NCI-H187 treated with DMSO at 0.1 percent for 48 hours (cell line): ENCODE measurements at places on chromosomes 16 and 17.
A peak's percentile ranks its signal among the peaks of the same experiment; 100 is the strongest.

DNA sequence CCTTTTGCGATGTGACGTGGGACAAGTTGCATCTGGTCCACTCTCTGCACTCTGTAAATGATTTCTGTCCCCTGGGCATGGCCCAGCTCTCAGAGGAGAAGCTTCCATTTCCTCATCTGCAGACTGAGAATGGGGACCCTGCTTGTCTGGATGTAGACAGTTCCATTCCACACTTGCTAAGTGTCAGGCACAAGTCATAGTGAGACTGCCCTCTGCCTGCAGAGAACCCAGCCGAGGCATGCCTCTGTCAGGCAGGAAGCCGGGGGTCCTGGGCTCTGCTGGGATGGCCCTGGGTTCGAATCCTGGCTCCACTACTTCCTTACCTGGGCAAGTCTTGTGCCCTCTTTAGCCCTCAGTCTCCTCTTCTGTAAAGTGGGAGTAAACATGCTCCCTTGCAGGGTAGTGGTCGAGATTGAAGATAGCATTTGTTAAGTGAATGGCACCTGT lies 4.1 kb downstream of the MAP2K3 start:
- no peak for DNase-seq

GRCh38 chr17:61784510-61784909 lies 78.8 kb downstream of the BRIP1 start:
- no peak for DNase-seq

- no peak for DNase-seq
Measured at GRCh38 chr17:13038931-13039665, 21.3 kb upstream of the ELAC2 start.

DNA sequence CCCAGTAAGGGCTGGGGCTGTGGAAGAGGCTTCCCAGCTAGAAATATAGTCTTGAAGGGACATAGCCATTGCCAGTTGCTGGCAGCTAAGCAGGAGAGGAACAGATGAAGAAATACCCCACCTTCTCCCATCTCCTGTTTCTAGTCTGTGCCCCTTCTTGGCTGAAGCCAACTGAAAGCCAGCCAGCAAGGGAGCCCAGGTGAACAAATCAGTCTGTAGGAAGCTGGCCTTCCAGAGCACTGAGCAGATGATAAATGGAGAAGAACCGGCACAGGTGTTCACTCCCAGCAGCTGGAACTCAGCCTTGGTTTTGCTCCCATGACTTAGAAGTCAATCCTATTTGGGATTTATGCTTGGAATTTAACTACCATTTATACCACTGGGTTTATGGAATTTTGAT lies 69.2 kb upstream of the DHX40 start:
- no peak for DNase-seq

- no peak for DNase-seq
Measured at GRCh38 chr17:57385975-57386374, 129.7 kb downstream of the MSI2 start.

DNA sequence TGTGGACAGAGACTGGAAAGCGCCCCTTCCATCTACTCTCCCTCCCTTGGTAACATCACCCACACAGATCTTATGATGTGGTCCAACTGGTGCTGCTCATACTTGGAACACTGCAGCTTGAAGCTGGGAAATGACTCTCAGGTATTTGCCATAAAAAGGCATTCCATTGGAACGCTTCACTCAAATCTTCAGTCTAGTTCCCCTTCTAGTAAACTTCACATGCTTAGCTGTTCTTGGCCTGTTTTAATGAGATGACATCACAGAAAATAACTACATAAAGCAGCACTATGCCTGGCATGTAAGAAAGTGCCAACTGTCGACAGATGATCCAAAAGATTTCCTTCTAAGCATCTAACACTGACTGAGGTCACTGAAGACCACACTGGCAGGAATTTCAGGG lies 9.3 kb downstream of the ZNF263 start:
- DNase-seq: no peak

- peak; percentile 38 for DNase-seq
Measured at GRCh38 chr17:78289802-78290363, 58.5 kb downstream of the TMEM235 start.

GRCh38 chr16:10847176-10847575 lies 28.6 kb upstream of the TVP23A start:
- DNase-seq: no peak

DNA sequence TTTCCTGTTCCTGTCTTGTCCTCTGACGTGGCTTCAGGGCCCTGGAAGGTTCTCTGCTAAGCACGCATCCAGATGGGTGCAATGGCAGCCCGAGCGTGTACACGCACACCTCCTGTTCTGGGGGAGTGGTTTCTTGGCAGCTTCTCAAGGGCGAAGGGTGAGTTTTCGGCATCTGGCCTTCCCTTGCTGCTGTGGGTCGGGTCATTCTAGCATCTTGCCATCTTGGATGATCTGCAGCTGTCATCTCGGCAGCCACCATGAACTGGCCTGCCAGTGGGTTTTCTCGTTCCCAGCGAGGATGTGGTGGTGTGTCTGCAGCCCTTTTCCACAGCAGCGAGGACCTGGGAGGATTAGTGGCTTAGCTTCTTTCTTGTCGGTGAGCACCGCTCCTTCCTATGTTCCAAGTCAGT lies 10.6 kb downstream of the MSI2 start:
- no peak for DNase-seq

DNA sequence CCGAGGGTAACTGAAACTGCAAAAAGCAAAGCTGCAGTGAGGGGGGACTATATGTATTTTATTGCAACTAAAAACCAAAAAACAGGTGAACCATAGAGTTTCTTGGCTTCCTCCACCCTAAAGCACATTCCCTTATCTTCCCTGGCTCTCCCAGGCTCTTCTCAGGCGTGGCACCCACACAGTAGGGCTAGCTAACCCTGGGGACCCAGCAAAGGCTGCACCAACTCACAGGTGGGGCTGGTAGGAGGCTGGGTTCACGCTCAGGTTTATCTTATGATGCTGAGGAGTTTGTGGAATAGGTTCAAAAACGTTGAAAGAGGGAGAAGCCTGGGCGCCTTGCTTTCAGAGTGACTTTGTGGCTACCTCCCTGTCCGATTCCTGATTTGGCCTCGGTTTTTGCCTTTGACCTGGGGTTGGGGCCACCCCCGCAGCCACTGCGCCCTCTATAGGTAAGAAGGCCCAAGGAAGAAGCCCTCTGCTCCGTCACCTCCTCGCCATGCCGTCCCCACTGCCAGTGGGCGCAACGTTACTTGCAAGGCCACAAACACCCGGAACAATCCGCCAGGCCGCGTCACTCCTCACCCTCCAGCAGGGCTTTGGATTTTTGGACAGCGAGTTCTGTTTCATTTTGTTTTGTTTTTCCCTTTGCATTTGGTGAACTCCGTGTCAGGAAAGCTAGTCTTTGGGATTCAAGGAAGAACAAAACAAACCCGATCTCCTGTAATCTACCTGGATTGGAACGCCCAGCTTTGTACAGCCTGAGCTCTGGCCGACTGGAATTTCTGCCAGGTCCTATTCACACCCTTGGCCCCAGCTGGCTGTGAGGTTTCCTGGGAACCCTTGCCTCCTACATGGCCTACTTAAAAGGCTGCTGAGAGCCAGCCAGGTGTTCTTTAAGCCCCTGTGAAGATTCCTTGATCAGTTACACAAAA lies 60.8 kb downstream of the TBC1D16 start:
- DNase-seq: no peak

- no peak for DNase-seq
Measured at GRCh38 chr17:46853896-46854444, 2.6 kb downstream of the WNT9B start.

DNA sequence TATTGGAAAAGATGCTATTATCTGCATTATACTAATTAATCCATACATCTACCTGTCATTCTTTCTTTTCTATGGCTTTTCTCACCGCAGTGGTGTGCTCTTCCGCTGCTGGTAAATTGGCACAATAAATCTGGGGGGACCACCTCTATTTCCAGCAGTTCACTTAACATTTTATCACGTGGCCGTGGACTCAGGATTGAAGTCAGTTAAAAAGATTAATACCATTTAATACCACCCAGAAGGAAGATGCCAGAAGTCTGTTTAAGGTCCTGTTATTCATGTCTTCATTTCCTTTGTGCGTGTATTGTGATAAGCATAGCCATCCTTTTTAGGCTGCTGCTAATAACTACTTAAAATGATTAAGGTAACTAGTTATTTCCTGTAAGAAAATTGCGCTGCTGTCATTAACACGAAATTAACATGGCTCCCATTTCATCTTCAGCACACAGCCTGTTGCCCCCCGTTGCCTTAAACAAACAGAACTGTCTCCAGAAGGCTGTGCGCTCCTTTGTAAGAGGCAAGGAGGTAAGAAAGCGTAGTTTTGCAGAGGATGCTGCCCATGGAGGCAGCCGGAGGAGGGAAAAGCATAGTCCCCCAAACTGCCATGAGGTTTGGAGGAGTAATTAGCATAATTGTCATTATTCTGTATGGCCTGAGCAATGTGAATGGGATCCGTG lies 414.4 kb downstream of the UTP18 start:
- DNase-seq: no peak

- no peak for DNase-seq
Measured at GRCh38 chr16:17591655-17592405, 121.1 kb upstream of the XYLT1 start.

GRCh38 chr17:64457156-64457555 lies 8.2 kb downstream of the MILR1 start:
- no peak for DNase-seq

DNA sequence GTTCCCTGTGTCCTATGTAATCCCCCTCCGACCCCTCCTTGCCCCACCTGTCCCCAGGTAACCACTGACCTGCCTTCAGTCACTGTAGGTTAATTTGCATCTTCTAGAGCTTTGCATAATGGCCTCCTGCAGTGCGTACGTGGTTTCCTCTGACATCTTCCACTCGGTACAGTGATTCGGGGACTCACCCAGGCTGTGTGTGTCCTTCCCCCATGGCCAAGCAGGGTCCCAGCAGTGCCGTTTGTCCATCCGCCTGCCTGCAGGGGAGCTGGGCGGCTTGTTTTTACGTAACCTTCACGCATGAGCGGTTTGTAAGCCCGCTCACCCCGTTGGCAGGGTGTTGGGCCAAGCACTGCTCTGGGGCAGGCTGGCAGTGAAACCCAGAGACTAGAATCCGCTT lies 7.9 kb downstream of the MAPK8IP3 start:
- no peak for DNase-seq

- DNase-seq: no peak
Measured at GRCh38 chr16:69799611-69800031, 37.5 kb downstream of the WWP2 start.

- DNase-seq: no peak
Measured at GRCh38 chr16:30005341-30006094, 5.3 kb downstream of the DOC2A start.

DNA sequence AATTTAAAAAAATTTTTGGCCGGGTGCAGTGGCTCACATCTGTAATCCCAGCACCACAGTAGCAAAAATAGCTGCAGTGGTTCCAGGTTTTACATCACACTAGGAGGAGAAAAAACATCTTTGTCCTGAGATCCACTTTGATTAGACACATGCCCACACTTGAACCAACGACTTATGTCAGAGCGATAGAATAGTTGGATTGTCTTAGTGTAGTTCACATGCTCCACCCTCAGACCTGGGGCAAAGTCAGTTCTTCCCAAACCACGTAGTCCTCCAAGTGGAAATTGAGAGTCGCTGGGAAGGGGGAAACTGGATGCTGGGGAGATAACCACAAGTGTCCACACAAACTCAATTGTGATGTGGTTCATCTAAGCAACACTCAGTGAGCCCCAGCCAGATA lies 11.4 kb upstream of the ITGAM start:
- DNase-seq: no peak

GRCh38 chr16:11949527-11949926 lies 7.7 kb upstream of the NPIPB2 start:
- DNase-seq: no peak

DNA sequence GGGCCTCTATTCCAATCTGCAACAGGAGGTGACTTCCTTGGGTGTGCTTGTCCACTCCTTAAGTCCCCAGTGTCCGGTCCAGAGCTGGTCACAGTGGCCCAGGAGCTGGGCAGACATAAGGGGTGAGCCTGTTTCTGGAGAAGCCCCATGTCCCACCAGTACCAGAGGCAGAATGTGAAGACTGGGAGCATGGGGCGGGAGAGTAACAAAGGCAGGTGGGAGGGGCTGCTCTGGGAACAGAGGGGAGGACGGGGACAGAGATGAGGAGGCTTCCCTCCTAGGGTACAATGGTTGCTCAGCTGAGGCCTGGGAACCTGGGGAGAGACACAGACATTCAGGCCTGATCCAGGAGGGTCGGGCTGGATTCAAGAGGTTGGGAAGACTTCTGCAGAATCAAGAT lies 323.3 kb upstream of the TNRC6C start:
- no peak for DNase-seq

- no peak for DNase-seq
Measured at GRCh38 chr17:78159575-78160158, 8.7 kb upstream of the SYNGR2 start.

DNA sequence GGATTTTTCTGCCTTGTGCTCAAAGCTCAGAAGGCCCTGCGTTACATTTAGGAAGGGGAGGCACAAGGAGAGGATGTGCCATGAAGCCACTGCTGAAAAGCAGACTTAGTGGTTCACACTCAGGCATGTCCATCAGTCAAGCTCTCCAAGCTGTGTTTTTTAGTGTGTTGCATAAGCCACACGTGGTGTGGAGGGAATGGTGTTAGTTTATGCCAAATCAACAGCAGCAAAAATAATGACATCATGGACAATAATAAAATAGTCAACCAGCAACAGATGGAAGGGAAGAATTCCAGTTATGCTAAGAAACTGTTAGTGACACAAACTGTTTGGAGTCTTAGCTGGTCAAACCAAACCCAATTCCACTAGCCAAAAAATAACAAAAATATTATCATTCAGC lies 438.3 kb downstream of the NPIPA7 start:
- DNase-seq: no peak

- DNase-seq: no peak
Measured at GRCh38 chr17:18186627-18186982, 3.0 kb downstream of the ALKBH5 start.

- no peak for DNase-seq
Measured at GRCh38 chr17:32285746-32286517, 20.3 kb downstream of the RHBDL3 start.

GRCh38 chr17:2093349-2093748 lies 38.4 kb downstream of the HIC1 start:
- DNase-seq: no peak

DNA sequence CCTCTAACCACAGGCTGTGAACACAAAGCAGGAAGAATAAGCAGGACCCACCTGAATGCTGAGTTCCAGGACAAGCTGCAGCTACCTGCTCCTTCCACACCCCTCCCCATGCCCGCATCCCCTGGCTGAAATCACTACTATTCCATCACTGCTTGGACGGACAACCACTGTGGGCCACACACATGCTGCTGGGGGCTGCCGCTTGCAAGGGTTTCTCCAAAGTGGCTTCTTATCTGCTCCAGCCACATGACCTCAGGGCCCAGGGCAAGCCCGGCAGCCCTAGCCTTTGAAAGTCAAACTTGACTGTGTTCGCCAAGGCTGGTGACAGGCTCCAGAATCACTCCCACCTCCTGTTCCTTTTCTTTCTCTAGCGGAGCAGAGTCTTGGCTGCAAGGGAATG lies 18.4 kb downstream of the FA2H start:
- DNase-seq: no peak
